ENCODE measurements at places on chromosomes 1 and 21.
A peak's percentile ranks its signal among the peaks of the same experiment; 100 is the strongest.

DNA sequence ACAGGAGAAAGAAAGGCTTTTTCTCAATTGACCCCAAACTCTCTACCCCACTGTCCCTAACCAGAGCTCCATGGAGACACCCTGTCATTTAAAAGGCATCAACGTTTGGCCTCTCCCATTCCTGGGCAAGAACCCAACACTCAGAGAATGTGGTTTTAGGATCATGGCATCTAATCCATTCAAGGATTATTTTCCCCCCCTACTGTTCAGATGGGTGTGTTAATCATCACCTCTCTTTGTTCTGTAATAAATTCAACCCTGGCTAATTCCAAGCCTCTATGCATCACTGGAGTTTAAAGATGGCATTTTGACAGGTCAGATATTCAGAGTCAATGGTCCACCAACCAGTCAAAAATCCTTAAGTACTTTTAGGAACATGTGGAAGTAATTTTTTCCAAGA, 42.7 kb downstream of the TBX15 start:
- DNase-seq = no peak

GRCh38 chr21:39669976-39670661, 57.4 kb downstream of the B3GALT5 start:
- no peak for DNase-seq

DNA sequence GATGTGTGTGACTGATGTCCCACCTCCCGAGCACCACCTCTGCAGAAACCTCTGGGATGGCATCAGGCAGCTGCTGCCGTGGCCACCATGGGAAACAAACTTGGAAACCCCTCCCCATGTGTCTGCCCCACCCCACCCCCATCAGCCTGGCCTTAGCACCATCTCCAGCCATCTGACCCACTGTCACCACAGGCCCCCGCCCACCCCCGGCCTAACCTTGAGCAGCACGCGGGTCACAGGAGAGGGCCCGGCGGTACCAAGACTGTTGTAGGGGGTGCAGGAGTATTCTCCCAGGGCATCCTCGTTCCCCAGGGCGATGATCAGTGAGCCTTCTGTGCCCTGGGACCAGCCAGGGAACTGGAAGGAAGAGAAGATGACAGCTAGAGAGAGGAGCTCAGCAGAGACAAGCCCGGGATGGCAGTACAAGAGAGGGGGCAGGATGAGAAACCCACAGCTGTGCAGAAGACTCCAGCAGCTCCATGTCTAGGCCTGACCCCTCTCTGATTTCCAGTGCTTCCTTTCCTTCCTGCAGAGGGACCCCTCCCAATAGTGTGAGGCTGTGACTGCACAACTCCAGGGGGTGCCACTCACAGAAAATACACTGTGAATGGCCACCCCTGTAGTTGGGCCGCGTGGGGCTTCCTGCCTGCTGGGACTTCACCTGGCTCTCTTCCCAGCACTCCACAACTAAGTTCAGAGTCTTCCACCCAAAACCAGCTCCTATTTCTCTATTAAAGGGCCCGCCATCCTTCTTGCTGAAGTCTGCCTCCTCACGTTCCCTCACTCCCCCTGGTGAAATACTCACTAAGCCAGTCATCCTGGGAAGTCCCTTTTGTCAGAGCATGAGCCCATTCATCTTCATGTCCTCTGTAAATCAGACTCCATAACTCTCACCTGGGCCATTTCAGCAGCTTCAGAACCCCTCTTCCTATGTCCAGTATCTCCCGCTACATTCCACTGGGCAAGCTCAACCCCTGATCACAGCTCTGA, 7.3 kb upstream of the TAGLN2 start:
- DNase-seq = peak; percentile 32

- DNase-seq = no peak
Observed at GRCh38 chr1:28241638-28242241, 5.8 kb downstream of the ATP5IF1 start.

DNA sequence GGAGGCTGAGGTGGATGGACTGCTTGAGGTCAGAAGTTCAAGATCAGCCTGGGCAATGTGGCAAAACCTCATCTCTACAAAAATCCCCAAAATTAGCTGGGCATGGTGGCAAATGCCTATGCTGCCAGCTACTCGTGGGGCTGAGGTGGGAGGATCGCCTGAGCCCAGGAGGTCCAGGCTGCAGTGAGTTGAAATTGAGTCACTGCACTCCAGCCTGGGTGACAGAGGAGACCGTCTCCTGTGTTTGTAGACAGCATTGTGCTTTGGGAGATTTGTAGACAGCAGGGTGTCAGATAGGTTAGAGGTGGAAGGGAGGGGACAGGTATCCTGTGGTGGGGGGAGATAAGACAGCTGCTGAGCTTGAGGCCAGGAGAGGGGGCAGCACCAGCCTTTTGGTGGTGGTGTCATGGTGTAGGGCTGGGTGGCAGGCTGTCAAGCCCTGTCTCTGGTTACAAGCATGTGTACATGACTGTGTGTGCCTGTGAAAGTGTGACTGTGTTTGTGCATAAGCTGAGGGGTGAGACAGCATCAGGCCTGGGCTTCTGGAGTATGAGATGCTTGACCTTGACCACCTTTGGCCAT, 15.2 kb downstream of the PPFIA4 start:
- DNase-seq = peak; percentile 27

- no peak for DNase-seq
Observed at GRCh38 chr1:182259968-182260367, 131.6 kb downstream of the GLUL start.

- no peak for DNase-seq
Observed at GRCh38 chr1:23210351-23210785, 6.9 kb downstream of the HTR1D start.

DNA sequence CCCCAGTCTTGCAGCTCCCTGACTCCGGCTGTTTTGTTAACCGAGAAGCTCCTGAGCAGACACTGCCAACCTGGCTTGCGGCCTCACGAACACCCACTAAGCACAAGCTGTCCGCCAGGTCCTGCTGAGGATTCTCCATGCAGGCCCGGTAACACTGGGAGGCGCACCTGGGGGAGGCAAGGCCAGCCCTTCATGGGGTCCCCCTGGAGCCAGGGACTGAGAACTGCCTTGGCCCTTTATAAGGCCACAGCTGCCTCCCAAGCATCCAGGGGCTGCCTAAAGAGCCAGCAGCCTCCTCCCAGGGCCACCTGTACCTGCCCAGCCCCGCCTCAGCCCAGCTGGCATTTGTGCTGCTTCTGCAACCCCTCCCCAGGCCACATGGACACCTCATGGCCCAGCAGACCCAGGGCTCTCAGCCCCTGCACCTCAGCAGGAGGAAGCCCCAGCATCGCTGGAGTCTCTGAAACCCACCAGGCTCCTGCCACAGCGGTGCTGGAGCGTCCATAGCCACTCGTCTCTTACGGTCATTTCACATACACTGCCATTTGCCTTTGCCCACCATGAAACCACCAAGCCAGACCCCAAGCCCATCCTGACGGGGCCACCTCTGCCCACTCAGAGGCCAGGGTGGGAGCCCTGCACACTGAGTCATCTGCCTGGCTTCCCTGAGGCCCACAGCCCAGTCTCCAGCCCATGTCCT, 82.5 kb downstream of the NPHP4 start:
- no peak for DNase-seq

- DNase-seq = no peak
Observed at GRCh38 chr1:35558374-35559316, 1.0 kb downstream of the NCDN start.

DNA sequence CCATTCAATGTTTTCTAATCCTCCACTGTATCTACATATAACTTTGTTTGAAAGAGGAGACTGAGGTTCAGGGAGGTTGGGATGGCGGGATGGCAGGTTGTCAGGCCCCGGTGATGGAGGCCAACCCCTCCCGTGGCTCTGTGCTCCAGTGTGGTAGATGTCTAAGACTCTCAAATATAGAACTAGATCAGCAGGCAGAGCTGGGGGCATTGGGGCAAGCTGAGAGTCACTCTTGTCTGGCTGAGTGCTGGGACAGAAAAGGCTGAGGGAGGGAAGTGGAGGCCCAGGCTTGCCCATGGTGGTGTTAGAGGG, 1.7 kb downstream of the IL6R start:
- DNase-seq = no peak

- no peak for DNase-seq
Observed at GRCh38 chr1:9891207-9891606, 18.9 kb downstream of the CTNNBIP1 start.

DNA sequence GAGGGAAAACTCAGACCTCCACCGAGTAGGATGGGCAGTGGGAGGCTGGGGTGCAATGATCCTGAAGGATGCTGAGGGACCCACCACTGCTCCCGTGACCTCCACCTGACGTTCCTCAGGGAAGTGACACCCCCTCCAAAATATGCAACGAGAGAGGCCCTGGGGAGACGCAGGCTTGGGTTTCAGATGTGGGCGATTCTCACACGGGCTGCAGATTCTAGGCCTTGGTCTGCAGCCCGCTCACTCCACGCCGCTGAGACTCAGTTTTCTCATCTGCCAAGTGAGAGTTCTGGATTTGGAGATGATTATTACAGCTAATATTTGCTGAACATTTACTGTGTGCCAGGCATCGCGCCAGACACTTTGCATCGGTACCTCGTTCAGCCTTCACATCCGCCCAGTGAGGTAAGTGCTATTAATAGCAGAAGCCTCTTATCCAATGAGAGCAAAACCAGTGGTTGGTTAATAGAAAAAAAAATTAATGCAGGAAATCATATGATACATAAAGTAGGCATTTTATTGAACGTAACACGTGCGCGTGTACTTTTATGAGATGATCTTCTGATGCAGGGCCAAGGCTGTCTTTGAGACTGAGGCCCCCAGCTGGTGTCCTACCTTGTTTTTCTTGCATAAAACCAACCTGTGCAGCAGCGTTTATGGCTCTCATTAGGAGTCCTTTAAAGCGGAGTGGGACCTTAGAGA, 102.0 kb upstream of the RUNX3 start:
- no peak for DNase-seq

- DNase-seq = no peak
Observed at GRCh38 chr1:227225715-227226346, 92.5 kb downstream of the CDC42BPA start.

DNA sequence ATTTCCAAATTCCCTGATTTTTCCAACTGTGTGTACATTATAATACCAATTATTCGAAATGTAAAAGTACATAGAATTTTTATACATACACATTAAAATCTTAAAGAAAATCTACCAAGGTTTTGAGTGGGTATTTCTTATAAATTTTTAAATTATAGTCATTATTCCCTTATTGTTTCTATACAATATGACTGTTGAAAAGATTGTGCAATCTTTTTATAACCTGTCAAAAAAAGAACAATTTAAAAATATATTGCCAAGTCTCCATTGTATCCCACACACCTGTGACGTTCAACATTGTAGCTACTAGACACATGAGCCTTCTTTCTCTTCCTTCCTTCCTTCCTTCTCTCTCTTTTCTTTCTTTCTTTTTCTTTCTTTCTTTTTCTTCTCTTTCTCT, 473.2 kb upstream of the CHRM3 start:
- DNase-seq = no peak

GRCh38 chr1:56505792-56506743, 73.3 kb downstream of the PLPP3 start:
- DNase-seq = no peak

Data from naive thymus-derived CD8-positive, alpha-beta T cell (primary cell).